Inflammatory macrophage treated with lipopolysaccharide for 1 hour (primary cell): ENCODE measurements at places on chromosomes 5 and 9.

GRCh38 chr9:91178281-91179236, 183.2 kb downstream of the AUH start:
- no peak for DNase-seq

DNA sequence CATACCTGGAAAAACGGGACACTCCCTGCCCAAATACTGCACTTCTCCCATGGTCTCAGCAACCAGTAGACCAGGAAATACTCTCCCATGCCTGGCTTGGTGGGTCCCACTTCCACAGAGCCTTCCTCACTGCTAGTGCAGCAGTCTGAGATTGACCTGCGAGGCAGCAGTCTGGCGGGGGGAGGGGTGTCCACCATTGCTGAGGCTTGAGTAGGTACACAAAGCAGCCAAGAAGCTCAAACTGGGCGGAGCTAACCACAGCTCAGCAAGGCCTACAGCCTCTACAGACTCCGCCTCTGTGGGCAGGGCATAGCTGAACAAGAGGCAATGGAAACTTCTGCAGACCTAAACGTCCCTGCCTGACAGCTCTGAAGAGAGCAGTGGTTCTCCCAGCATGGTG, 191.5 kb upstream of the FTMT start:
- no peak for DNase-seq

DNA sequence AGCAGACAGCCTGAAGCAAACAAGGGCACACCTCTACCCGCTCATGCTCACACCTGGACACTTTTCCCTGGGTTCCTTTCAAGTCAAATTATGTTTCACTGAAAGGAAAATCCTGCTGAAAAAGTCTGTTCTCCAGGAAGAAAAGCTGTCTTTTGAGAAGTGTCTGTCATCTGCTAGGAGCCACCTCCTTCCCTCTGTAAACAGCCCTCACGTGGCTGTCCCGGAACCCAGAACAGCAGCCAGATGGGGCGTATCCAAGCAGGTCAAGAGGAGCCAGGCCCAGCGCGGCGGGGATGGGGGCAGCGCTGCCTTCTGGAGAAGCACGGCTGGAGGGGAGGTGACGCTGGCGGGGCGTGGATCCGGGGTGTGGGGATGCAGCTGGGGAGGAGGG, at the start of gene PNPLA7:
TSS of gene PNPLA7 (minus strand) at position 172 of the 391 bp plus-strand sequence. CDS start 205 bp downstream, outside the sequence.
- peak; percentile 72 for DNase-seq

DNA sequence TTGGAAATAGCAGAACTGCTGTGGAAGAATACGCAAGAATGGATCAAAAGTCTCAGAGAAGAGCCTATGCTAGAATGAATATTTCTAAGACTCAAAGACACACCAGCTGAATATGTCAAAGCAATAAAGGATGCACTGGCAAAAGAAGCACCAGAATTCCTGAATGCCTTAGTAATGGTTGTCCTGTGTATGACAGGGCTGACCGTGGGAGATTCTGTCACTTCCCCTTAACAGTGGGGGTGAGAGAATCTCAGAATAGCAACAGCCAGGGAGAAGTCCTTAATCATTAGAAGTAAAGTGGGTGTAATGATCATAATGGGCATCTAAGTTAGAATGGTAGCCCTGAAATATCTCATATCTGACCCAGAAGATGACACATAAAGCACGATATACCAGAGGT, 14.6 kb upstream of the PRR16 start:
- DNase-seq, result peak; percentile 11

- DNase-seq, result peak; percentile 55
Observed at GRCh38 chr5:148807851-148808250, 18.6 kb upstream of the ADRB2 start.

GRCh38 chr9:86061972-86062739, 37.2 kb downstream of the GOLM1 start:
- no peak for DNase-seq

- no peak for DNase-seq
Observed at GRCh38 chr5:62385816-62386400, 17.8 kb downstream of the DIMT1 start.

GRCh38 chr9:129073404-129073803, 7.5 kb upstream of the DOLPP1 start:
- DNase-seq, result no peak

GRCh38 chr9:130898552-130898852, 1.9 kb upstream of the QRFP start:
- DNase-seq, result no peak

GRCh38 chr5:36602704-36603321, 3.6 kb upstream of the SLC1A3 start:
- no peak for DNase-seq

- DNase-seq, result no peak
Observed at GRCh38 chr5:34749431-34749873, 89.5 kb upstream of the TTC23L start.

GRCh38 chr5:10789021-10789420, 28.0 kb upstream of the DAP start:
- no peak for DNase-seq

GRCh38 chr5:73444499-73445438, 3.8 kb downstream of the FOXD1 start:
- no peak for DNase-seq

DNA sequence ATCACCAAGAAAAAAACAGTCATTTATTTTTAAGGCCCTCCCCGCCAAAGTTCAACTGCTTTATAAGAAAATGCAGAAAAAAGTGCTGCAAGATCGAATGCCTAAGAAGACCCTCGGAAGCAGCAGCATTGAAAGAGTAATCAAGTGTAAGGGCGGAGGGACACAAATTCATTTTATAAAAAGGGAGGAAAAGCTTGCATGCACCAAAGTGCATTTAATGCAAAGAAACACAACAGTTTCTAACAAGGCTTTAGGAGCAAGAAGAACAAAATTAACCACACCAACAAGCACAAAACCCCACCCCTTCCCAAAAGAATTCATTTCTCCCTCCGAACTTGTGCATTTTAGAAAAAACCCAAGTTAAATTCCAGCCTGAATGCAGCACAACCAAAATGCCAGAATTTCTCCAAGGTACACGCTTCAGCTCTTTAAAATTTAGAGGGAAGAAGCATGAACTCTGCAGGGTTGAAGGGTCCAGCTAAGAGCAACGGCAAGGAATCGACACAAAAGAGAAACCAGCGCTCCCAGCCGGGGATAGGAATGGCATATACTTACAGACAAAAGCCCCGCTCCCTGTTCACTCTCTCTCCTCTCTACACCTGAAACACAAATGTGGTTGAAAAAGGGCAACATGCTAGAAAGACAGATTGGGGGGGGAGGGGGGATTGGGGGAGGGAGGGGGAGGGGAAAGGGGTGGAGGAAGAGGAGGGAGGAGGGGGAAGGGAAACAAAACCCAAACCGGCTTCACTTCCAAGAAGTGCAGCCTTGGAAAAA, at the start of gene NREP:
TSS of gene NREP (minus strand) at position 614 of the 774 bp plus-strand sequence. CDS start 1,422 bp downstream, outside the sequence.
- peak; percentile 49 for DNase-seq

DNA sequence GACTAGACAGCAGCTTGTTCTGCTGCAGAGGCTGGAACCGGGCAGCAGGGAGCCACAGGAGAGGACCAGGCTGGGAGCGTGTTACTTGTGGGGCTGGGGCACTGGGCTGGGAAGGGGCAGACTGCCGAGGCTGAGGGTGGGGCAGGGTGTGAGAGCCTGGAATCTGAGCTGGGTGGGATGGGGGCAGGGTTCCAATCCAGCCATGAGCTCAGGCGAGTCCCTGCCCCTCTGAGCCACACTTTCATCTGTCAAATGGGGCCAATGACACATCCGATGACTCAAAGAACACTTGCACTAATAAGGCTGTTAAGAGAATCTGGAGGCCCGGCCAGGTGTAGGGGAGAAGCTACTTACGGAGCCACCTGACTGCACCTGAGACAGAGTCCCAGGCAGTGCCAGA, 18.7 kb upstream of the WDR38 start:
- DNase-seq, result no peak

- no peak for DNase-seq
Observed at GRCh38 chr5:106292654-106293053, 1378.1 kb downstream of the EFNA5 start.

DNA sequence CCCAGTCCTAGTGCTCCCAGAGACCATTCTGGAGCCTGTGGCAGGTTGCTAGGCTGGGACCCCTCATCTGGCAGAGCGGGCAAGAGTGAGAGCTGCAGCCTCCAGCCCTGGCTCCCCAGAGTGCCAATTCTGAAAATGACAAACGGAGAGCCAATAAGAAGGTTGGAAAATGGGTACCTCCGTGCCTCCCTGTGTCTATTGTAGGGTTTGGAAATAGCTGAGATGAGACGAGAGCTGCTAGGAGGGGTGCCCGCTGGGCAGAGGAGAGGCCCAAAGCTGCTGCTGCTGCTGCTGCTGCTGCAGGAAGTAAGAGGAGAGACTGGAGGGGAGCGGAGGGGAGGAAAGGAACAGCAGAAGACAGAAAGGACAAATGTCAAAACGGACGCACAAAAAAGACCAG, 36.0 kb upstream of the FUBP3 start:
- DNase-seq, result no peak

GRCh38 chr5:174376726-174377373, 331.3 kb downstream of the NSG2 start:
- no peak for DNase-seq

DNA sequence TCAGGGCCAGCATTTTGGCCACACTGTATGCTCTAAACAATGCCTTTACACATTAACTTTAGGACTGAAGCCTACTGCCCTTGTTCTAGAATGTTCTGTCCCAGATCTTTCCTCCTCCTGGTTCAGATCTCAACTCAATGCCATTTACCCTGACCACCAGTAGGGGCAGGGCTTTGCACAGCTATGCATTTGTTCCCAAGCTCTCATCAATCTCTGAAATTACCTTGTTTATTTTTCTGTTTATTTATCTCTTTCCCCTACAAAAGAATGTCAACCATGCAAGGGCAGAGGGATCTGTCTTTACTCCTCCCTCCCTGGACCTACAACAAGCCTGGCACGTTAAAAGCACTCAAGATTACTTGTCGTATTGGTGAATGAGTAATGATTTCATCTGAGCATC, 612.9 kb downstream of the BNC2 start:
- DNase-seq, result no peak

GRCh38 chr9:122055701-122056100, 37.4 kb downstream of the TTLL11 start:
- peak; percentile 24 for DNase-seq

DNA sequence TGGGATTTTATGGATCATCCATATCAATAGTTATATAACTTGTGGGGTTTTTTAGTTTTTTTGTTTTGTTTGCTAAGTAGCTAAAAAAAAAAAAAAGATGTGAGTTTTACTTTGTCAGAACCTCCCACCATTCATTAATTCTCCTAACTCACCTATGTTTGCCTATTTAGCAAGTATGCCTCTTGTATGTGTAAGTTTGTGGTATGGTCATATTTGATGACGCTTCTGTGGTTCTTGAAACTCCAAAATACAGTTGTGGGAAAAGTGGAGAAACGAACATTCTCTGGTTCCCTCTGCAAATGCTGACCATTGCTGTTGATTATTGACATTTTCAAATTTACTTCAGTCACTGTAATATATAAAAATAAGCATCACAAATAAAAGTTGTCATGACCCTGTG, 75.7 kb downstream of the PBX3 start:
- no peak for DNase-seq

DNA sequence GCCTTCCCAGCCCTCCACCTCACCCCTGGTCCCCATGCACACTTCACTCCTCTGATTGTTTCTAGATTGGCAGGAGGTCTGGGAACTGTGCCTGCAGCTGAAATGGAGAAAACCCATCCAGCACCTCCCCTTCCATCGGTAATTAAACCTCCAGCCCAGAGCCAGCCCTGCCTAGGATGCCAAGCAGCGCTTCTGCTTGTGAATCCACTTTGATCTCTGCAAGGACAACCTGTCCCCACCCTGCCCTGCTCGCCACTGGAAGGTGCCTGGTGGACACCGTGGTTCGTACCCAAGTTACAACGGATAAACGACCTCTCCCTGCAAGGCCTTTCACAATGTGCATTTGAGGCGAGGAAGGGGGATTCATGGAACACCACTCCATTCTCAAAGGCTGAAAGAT, 50.6 kb downstream of the IRX2 start:
- DNase-seq, result no peak

DNA sequence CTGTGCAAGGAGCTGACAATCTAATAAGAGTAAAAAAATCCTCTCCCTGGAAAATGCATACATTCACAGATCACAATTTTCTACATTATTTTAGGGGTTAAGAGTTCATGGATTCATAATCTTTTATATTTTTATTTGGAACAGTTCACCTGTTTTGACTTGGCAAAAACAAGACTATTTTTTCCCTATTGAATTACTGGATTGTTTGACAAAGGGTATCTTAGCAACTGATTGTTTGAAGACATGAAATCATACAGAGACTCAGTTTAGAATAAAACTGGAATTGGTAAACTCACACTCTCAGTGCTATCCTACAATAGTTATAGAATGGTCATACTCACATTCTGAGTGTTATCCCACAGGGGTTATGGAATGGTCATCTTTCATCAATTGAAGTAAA, 358.2 kb upstream of the PTGER4 start:
- no peak for DNase-seq

DNA sequence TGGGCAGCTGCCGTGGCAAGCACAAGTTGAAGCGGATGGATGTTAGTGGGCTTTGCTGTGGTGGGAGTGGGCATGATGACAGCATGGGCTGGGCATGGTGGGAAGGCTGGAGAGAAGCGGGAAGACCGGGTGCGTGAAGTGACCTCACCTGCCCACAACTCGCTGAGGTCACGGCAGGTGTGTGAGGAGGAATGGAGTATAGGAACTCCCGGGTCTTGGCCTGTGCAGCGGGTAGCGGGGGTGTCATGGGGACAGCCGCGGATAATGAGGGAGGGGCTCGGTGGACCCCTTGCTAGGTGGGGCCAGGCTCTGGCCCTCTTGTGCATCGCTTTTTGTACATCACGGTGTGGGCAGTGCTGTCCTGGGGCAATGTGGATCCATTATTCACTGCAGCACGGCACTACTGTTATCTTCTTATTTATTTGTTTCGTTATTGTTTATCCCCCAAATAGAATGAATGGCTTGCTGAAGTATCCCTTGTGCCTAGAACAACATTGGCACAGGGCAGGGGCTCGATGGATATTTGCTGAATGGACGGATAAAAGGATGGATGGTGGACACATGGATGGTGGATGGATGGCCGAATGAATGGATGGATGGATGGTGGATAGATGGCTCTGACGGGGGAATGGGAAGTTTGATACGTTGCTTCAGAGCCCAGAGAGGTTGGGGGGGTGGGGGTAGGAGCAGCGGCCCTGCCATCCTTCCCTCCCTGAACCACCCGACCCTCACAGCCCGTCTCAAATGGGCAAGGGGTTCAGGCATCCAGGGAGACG, 14.6 kb downstream of the PROP1 start:
- DNase-seq, result no peak

DNA sequence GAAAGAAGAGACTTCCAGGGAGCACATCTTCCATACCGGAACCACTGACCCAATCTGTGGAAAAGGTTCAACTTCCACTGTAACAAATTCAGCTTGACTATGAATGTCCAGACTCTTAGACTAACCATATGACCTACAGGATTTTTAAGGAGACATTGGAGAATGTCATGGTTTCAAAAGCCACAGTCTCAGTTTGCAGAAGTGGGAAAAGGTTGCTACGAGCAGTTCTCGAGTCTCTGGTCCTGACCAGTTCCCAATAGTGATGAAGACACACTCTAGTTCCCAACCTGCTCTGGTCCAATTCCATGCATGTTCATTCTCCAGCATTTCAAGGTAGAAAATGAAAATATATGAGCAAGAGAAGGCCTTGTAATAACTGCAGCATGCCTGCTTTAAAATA, 158.0 kb downstream of the MAPKAP1 start:
- no peak for DNase-seq
